Myocyte (in vitro differentiated cells): ENCODE measurements at places on chromosomes 2 and 18. TPM values are rescaled to one million over a fixed set of nuclear protein-coding genes. Genes with fewer than 3 reads are reported as not detected.

GRCh38 chr2:103788951-103789350 lies 1027.1 kb downstream of the TMEM182 start:
- DNase-seq, result no peak

DNA sequence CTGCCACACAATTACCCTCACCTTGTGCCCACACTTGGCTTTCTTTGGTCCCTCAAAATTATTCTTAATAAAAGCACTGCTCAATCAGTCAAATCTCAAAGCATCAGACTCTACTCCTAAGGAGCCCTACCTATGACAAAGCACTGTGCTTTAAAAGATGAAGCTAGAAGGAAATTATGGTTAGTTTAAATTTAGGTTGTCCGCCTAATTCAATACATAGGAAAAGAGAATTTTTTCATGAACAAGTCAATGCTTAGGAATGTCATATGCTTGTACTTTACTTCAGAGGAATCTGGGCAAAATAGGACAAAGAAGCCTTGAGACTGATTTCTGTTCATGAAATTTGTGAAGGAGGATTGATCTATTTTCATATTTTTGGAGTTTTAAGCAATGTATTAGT lies 726.4 kb upstream of the CDH2 start:
- no peak for DNase-seq

- DNase-seq, result peak; percentile 1
Measured at GRCh38 chr2:57330447-57330846, 716.2 kb upstream of the VRK2 start.

DNA sequence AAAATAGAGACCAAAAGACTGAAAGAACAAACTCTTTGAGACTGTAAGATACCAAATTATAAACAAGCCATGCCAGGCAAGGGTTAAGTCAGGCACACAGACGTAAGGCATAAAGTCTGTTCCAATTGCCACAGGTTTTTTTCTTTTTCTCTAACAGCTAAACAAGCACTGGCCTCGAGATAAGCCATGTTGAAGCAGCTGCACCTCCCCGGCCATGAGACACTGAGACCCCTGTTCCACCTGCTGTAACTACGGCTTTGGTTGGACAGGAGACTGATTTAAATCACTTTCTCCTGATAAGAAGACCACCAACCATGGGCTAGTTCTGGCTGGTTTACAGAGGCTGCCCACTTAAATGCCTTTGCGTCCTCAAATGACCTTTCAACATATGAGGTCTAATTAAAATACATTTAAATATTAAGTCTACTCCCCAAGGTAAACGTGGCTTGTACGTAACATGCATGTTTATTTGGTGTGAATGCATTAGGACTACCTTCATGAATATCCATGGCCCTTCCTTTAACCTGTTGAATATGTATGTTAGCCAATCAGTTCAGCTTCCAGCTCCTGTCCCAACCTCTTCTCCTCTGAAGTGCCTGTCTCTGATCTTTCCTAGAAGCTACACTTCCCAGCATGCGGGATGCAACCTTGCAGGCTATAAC lies 117.2 kb downstream of the CMPK2 start:
- DNase-seq, result no peak

DNA sequence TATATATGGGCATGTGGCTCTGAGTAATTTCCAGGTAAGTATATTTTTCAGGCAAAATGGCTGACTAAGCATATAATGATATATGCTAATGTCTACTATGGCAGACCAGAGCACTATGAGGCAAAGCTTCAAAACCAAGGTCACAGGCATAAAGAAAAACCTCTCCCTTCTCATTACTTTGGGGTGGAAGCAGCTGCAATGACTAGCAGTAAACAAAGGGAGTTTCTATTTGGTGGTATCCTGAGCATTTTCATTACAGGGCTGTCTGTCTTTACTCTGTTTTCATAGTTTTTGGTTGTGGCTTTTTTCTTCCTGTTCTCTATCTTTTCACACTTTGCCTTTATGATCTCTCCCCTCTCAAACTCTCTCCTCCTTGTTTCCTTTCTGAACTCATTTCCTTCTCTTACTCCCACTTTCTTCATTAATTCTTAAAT lies 15.6 kb downstream of the PDE6D start:
- DNase-seq, result no peak

GRCh38 chr18:3667255-3668137 lies 217.5 kb downstream of the TGIF1 start:
- DNase-seq, result no peak

DNA sequence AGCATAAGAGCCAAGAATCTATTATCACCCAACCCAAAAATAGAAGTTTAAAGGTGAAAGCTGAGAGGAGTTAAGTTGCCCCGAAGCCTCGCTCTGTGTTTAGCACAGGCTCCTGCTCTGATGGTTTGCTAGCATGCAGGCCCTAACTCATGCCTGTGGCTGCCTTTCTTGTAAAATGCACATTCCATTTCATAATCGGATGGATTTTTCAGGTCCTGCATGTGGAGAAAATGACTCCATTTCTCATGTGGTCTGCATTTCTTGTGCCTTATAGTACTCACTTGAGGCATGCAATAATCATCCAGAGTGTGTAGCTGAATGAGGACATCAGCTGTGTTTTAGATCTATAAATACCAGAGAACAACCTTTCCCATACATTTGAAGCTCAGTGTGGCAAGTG lies 381.8 kb downstream of the CPS1 start:
- no peak for DNase-seq

- DNase-seq, result no peak
Measured at GRCh38 chr2:46806526-46806925, 109.1 kb downstream of the MCFD2 start.

GRCh38 chr18:48609114-48609513 lies 70.3 kb downstream of the CTIF start:
- no peak for DNase-seq

DNA sequence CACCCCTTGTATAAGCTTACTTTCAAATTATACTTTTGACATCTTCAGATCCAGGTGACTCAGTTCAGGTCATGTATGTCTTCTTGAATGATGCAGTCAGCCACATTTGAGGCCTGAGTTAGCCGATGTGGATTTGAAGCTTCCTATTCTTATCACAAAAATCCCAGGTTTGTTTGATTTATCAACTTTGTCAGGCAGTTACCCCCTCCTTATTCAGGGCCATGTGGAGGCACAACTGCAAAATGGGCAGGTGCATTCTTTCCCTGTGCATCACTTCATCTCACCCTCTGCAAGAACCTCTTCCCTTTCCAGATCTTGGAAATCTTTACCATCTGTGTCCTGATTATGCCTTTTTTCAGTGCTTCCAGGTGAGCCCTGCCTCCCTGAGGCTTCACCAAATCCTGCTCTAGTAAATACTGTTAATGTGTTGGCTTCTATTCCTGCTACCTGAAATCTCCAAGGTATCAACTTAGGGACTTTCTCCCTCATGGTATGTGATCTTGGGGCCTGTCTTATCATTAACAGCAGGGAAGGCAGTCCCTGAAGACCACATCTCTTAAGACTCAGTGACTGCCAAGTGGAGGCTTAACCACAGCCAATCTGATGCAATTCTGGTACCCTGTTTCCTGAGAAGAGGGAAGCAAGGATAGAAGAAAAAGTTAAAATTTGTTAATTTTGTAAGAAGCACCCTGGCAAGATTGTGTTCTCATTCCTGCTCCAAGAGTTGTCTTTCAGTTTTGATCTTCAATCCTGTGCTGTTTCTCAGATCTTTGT lies 9.4 kb upstream of the ARHGAP28 start:
- DNase-seq, result no peak

DNA sequence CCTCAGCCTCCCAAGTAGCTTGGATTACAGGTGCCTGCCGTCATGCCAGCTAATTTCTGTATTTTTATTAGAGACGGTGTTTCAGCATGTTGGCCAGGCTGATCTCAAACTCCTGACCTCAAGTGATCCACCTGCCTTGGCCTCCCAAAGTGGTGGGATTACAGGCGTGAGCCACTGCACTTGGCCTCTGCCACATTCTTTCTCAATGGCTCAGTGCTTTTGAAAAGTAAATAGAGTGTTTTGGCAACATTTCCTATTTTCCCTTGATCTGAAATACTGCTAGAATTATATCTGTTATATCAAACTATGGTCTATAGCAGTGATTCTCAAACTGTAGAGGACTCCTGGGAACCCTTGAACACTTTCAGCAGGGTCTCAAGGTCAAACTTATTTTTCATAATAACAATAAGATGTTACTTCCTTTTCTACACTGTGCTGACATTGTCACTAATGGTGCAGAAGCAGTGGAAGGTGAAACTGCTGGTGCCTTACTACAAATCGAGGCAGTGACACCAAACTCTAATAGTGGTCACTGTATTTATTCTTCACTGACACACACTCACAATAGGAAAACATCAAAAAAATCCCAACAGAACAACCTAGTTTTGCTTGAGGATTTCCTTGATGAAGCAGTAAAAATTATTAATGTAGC lies 10.6 kb downstream of the DAW1 start:
- no peak for DNase-seq

DNA sequence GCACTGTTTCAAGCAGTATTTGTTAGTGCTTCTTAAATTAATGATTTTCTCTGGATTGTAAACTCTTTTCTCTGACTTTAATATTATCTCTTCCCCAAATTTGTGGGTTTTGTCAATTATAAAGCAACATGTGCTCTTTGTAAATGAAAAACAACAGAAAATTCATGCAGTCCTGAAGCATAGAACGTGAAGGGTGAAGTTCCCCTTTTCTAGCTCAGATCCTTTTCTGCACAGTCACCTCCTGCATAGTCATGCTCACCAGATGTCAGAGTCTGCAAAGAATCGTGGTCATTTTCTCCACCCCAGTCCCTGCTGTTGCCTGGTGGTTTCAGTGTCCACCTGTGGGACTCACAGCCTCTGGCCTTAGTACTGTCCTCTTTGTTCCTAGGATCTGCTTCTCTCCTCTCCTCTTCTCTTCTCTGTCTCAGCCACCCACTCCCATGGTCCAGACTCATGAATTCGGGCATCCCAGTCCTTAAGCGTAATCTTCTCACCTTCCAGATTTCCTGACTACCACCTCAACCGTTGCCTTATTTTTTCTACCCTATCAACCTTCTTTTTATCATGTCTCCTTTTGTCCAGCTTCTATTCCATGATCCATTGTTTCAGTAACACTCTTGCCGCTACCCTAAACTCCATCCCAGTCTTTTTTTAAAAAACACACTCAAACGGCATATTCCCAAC lies 229.1 kb downstream of the RTP5 start:
- peak; percentile 55 for DNase-seq

- DNase-seq, result no peak
Measured at GRCh38 chr2:104404526-104404925, 449.4 kb upstream of the POU3F3 start.

GRCh38 chr2:239727776-239728600 lies 297.2 kb downstream of the NDUFA10 start:
- no peak for DNase-seq

- DNase-seq, result no peak
Measured at GRCh38 chr18:10797896-10798295, 272.1 kb downstream of the NAPG start.

GRCh38 chr2:239392072-239392357 lies 8.8 kb downstream of the HDAC4 start:
- no peak for DNase-seq

GPR39 gene
- 0.42 and 0.59 TPM in 2 replicates for total RNA-seq

AFF3 gene
- under 0.01 TPM in 1 of 2 replicates, not detected in the other for total RNA-seq

ZNF396 gene
- total RNA-seq, result 0.27 and 1.5 TPM in 2 replicates

GPR75 gene
- total RNA-seq, result 0.70 and 0.94 TPM in 2 replicates

COL6A3 gene
- 9.0 and 9.1 TPM in 2 replicates for total RNA-seq

MPPE1 gene
- 25.0 and 76.0 TPM in 2 replicates for total RNA-seq

TPO gene
- not detected in 2 replicates for total RNA-seq

IL36A gene
- total RNA-seq, result not detected in 2 replicates

SLC11A1 gene
- total RNA-seq, result 0.03 and 0.36 TPM in 2 replicates

PLGLB1 gene
- total RNA-seq, result 1.4 and 2.5 TPM in 2 replicates
